LoVo (cell line): ENCODE measurements at places on chromosomes 16 and 17.

DNA sequence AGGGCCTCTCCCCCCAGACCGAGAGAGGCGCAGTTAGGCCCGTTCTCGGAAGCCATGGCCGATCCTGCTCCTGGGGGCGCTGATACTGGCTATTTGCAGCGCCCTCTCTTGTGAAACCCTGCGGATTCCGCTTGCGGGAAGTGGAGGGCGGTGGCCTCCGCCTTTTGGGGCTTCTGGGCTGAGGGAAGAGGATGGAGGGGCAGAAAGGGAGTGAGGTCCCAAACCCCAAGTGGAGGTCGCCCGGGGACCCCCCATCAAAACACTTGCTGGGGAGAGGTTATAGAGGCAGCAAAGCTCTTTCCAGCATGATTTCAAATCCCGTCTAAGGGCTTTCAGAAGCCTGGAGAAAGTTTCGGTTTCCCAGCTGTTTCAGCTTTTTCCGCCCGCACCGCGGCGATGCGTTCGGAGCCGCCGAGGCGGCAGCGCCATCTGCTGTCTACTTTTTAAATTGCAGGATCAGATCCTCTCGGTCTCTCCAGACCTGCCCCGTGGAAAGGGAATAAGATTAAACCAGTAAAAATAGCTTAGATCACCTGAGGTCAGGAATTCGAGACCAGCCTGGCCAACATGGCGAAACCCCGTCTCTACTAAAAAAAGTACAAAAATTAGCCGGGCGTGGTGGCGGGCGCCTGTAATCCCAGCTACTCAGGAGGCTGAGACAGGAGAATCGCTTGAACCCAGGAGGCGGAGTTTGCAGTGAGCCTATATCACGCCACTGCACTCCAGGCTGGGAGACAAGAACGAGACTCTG, 15.8 kb downstream of the SNX20 start:
- peak; percentile 69 for DNase-seq

DNA sequence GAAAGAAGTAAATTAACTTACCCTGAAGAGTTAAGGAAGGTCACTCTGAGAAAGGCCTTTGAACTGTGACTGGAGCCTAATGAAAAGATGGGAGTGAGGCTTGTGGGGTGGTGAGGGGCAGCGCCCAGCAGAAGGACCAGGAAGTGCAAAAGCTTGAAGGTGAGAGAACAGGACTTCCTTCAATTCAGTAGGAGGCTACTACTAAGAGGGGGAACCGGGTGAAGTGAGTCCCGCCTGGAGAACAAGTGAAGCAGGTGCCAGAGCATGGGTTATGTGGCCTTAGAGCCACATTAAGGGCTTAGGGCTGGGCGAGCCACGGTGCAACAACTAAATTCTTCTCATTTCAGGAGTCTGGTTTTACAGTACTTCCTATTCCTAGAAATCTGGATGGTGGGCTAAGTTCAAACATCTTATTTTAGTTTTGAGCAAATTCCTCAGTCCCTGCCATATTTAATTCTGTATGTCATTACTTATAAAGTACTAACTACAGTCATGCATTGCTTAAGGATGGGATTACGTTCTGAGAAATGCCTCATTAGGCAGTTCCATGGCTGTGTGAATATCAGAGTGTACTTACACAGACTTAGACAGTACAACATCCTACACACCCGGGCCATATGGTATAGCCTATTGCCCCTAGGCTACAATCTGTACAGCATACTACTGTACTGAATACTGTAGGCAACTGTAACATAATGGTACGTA, 5.1 kb downstream of the CFAP20 start:
- no peak for DNase-seq

DNA sequence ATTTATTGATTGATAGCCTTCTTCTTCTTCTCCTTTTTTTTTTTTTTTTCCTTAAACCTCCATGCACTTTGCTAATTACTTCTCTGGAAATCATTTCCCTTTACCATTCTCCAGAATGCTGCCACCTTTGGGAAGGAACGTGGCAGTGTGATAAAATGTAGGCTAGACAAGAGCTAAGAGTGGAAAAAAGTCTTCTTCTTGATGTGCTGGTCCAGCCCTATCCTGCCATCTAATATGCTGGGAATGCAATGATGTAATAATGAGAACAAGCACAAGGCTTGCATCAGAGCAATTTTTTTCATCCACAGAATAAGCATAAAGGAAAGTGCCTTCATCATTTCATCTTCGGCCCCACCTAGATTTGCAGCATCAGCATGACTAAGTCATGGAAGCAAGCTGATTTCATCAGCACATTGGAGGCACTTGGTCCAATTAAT, 128.7 kb upstream of the ZFHX3 start:
- peak; percentile 41 for DNase-seq

DNA sequence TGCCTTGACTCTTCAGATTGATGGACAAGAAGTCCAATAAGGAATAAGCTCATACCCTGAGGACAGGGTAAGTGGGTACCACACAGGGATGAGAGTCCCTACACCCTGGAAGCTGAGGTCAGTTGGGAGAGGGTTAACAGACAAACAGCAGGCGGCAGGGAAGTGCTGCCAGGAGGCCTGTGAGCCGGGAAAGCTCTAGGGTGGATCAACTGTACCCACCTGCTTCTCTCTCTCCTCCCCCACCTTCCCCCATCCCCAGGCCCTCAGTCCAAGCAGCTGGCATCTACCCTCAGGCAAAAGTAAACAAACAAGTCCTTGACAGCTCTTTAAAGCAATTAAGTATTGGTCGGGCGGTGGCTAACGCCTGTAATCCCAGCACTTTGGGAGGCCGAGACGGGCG, 20.7 kb upstream of the MYLK3 start:
- DNase-seq = no peak

DNA sequence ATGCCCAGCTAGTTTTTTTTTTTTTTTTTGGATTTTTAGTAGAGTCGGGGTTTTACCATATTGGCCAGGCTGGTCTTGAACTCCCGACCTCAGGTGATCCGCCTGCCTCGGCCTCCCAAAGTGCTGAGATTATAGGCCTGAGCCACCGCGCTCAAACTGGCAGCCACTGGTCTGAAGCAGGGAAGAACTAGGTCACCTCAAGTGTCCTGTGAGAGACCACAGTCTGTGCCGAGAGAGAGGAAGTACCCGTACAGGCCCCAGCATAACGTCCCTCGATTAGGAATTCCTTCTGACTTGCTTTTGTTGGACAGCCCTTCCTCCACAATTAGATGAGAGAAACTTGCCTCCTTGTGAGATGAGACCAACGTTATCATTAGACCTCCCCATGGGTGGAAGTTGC, 13.7 kb upstream of the CD300E start:
- DNase-seq = no peak

GRCh38 chr17:2337544-2338314, 428 bp downstream of the SGSM2 start:
- peak; percentile 61 for DNase-seq

GRCh38 chr16:15899538-15900100, 11.2 kb upstream of the CEP20 start:
- peak; percentile 97 for DNase-seq

DNA sequence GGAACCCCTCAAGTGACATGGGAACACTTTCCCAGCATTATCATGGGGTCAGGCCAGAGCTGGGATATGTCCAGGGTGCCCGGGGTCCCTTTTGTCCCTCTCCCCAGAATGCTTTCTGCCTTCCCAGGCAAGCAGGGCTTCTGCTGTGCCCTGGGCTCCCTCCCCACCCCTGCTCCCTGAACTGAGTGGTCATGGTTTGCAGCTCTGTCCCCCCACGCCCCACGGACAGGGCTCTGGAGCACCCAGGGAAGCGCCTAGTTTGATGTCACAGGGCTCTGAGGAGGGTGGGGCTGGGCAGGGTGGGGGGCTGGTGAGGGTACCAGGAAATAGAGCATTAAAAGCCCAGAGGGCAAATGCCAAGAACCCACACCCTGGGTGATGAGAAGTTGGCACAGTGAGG, 92.3 kb downstream of the CCDC182 start:
- DNase-seq = no peak

GRCh38 chr17:42674755-42675347, 1.9 kb downstream of the PLEKHH3 start:
- no peak for DNase-seq

DNA sequence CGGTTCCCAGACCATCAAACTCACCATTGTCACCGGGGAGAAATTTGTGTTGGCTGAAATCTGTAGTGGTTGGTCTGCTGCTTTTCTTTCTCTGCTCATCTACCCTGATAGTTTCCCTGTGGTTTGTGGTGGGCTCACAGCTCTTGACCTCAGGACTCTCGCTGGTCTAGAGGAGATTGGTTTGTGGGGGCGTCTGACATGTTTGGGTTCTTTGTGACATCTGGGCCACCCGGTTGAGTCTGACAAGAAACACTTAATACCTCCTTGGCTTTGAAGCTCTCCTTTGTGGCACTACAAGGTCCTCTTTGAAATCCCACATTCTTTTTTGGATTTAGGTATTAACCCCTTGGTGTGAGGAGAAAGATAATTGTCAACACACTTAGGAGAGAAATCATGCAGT, 662.0 kb downstream of the WWOX start:
- DNase-seq = no peak

DNA sequence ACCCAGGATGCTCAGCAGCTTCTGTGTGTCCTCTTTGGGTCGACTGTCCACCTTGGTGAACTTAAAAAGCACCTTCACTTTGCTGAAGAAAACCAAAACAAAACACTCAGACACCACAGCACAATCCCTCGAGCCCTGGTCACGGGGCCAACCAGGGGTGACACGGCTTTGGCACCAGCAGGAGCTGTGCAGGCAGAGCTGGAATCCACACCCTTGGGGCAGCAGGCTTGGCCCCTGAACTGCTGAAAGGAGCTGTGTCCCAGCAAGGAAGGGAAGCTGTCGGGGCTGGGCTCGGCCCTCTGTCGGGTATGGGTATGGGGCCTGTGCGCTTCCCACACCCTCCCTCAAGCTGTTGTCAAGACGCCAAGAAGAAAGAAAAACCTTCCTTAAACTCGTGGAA, 7.6 kb upstream of the PLD6 start:
- no peak for DNase-seq

DNA sequence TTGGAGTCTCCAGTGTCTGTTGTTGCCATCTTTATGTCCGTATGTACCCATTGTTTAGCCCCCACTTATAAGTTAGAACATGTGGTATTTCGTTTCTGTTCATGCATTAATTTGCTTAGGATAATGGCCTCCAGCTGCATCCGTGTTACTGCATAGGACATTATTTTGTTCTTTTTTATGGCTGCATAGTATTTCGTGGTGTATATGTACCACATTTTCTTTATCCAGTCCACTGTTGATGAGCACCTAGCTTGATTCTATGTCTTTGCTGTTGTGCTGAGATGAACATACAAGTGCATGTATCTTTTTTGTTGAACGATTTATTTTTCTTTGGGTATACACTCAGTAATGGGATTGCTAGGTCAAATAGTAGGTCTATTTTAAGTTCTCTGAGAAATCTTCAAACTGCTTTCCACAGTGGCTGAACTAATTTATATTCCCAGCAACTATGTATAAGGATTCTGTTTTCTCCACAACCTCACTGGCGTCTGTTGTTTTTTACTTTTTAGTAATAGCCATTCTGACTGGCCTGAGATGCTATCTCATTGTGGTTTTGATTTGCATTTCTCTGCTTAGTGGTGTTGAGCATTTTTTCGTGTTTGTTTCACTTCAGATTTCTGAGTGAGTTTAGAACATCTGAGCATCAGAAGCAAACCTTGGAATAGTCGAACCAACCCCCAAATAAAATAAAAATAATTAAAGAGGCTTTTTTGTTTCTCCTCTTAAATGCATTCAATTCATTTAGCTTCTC, 304.7 kb downstream of the ZFHX3 start:
- DNase-seq = no peak

DNA sequence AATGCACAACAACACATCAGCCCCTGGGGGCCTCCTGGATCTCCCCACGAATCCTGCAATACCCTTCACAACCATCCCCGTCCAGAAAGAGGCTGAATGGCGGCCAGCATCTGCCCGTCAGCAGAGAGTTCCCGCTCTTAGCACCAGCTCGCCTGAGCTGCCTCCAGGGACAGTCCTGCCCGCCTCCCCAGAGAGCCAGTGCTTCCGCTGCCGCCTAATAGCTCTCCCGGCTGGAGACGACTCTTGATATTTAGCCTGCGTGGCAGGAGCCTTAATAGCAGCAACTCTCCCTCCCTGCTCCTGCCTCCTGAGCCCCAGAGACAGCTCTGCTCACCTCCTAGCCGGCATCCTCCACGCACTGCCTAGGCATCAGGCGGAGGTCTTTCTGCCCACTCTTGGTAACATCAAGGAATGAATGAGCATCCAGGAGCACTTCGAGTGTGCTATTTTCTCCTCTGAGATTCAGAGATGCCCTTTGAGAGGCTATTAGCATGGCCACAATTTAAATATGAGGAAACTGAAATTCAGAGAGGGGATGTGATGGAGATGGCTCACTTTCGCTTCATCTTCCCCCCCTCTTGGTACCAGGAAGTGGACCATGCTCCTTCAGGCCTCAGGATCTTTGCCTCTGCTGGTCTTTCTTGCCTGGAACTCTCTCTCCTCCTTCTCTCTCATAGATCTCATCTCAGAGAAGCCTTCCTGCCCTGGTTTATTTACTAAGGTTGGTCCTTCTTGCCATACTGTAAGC, 67.9 kb downstream of the RAI1 start:
- DNase-seq = no peak

GRCh38 chr17:8965394-8966168, at the start of gene PIK3R5:
Gene PIK3R5, minus strand, starts transcription at chr17:8965707. Its CDS starts 54,213 bp downstream, at chr17:8911494.
- DNase-seq = no peak

- DNase-seq = no peak
Observed at GRCh38 chr17:43616852-43617251, 44.9 kb downstream of the MEOX1 start.

GRCh38 chr17:76772842-76773525, 35.1 kb downstream of the MFSD11 start:
- DNase-seq = peak; percentile 81

GRCh38 chr17:7684851-7685532, 2.3 kb downstream of the TP53 start:
- DNase-seq = no peak

GRCh38 chr16:4678596-4678995, 14.8 kb upstream of the NUDT16L1 start:
- DNase-seq = no peak

DNA sequence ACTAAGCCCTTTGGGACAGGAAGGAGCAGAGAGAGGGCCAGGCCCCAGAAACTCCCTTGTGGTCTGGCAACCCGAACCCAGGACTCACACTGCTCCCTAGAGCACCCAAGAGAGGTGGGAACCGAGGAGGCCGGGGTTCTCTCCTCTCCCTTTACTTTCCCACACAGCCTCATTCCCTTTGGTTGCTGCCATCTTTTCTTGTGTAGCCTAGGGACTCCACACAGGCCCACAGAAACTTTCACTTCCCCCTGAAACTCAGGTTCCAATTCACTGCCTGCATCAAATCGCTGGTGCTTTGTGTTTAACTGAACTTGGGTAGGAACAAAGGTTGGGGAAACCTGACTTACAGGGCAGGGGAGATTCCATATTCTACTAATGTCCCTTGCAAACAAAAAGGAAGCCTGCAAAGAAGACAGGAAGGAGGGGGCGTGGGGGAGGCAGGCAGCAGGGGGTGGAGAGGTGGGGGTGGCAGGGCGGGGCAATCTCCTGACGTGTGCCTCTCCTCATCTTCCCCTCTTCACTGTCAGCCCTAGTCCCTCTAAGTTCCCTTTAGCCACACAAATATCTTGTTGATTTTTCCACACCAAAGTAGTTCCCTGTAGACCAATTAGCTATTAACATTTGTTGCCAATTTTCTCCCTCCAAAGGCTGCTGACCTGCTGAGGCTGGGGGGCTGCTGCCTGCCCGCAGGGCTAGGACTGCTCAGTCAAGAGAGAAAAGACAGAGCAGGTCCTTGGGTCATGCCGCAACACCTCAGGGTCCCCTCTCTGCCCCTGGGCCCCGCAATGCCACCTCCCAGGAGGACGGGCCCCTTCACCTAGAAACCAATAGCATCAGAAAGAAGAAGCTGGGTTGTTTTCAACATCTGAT, 8.0 kb downstream of the ST3GAL2 start:
- peak; percentile 32 for DNase-seq

GRCh38 chr17:36978810-36979564, 30.2 kb downstream of the AATF start:
- DNase-seq = no peak
